Kidney glomerular epithelial cell (primary cell): ENCODE measurements at places on chromosomes 12 and 14.

DNA sequence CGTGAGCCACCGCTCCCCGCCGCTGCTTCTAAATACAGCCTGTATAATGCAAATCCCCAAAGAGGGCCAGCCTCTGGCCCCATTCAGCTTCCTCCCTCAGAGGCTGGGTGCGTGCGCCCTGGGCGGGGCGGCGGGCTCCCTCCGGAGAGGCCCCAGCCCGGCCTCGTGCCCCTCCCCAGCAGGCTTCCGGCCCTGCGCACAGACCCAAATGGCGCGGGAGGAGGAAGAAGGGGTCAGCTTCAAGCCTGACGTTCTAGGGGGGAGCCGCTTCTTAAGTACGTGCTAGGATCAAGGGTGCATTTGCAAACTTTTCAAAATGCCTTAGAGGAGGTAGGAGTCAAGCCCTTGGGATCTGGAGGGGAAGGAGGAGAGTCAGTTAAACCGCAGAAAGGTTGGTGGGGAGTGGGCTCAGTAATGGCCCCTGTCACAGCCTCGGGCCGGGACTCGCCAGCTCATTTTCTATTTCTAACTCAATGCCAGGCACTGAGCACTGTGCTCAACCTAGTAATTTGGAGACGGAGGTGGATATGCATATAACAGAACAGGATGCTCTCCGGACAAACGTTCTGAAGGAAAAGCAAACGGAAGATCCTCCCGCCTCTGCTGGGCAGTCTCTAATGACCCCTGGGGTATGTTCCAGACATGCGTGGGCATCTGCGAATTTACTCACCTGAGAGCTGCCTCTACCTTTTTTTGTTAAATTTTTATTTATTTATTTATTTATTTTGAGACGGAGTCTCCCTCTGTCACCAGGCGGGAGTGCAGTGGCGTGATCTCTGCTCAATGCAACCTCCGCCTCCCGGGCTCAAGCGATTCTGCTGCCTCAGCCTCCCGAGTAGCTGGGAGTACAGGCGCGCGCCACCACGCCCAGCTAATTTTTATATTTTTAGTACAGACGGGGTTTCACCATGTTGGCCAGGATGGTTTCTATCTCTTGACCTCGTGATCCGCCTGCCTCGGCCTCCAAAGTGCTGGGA lies 32.3 kb downstream of the NINJ2 start:
- DNase-seq: no peak

GRCh38 chr14:98368221-98368620 lies 903.8 kb downstream of the BCL11B start:
- DNase-seq: no peak

DNA sequence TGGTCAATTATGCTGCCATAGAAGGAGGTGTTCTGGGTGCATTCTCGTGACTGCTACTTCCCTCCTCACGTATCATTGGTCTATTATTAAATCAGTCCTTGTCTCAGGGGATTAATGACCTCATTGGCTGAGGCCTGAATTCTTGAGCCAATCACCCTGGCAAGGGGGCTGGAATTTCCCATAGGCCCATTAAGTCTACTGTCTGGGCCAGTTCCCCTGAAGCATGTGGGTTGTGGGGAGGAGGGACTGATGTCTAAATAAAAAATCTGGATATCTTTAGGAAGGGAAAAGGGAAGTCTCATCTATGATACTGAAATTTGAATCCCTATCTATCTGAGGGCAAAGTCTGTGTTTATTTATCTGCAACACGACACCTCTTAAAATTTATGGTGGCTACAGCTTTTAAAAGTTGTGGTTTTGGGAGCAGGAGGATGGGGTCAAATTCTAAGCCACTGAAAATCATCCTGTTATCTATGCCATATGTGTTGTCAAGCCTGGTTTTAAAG lies 71.9 kb downstream of the DYRK2 start:
- DNase-seq: peak; percentile 13

DNA sequence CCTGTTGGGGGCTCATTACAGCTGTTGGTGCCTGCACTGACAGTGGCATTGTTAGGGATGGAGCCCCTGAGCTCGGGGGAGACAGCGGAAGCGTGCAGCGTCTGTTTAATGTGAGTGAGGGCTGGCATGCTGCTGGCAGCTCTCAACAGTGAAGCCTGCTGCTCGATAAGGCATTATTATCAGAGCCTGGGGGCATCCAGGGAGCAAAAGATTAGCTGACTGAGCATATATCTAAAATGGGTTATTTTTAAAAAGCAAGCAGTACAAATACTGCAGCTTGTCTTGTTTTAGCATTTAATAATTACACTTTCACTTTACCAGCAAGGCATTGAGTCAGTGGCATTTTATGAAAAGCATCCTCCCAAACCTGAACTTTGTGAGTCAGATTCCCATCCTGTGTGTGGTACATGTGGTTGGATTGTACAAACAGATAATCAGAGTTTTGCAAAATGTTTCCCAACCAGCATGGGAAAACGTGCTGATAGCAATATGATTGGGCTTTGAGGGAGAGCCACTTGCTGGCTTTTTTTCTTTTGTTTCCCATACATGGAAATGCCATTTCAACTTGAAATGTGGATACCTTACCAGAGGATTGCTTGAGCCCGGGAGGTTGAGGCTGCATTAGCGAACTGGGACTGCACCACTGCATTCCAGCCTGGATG lies 150.8 kb downstream of the PRKCH start:
- DNase-seq: peak; percentile 97

- no peak for DNase-seq
These were observed 62.0 kb downstream of the WSCD2 start for GRCh38 chr12:108191086-108191485.

DNA sequence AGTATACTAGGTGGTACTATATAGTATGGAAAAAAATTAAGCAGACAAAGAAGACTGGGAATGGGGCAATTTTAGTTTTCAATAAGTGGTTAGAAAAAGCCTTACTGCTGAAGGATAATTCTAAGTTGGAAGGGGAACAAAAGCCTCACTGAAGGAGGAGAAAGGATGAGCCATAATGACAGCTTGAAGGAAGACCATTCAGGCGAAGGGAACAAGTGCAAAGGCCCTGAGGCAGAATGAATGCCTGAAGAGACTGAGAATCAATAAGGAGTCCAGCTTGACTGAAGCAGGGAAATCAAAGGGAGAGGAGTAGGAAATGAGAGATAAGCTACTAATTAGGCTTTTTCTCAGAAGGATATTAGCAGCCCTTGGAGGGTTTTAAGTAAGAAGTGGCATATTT lies 28.5 kb downstream of the PPP1R13B start:
- DNase-seq: no peak

- no peak for DNase-seq
These were observed 201.0 kb downstream of the GXYLT1 start for GRCh38 chr12:41943671-41944070.

- DNase-seq: no peak
These were observed 17.5 kb upstream of the CCDC63 start for GRCh38 chr12:110829308-110829707.

DNA sequence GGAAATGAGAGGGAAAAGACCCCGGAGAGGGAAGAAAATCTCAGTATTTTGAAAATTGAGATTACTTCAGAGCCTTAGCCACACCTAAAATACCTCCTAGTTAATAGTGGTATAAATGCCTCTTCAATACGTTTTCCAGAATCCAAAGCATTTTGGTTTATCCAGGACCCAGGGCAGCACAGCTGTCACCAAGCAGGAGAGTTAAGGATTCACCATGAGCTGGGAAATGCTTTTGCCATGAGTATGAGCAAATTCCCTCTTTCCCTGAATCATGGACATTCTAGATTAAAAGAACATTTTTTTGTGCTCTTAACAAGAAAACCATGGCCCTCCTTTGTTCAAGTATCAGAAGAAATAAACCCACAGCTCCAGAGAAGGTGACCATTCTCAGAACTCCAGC lies 21.8 kb upstream of the RTRAF start:
- no peak for DNase-seq

DNA sequence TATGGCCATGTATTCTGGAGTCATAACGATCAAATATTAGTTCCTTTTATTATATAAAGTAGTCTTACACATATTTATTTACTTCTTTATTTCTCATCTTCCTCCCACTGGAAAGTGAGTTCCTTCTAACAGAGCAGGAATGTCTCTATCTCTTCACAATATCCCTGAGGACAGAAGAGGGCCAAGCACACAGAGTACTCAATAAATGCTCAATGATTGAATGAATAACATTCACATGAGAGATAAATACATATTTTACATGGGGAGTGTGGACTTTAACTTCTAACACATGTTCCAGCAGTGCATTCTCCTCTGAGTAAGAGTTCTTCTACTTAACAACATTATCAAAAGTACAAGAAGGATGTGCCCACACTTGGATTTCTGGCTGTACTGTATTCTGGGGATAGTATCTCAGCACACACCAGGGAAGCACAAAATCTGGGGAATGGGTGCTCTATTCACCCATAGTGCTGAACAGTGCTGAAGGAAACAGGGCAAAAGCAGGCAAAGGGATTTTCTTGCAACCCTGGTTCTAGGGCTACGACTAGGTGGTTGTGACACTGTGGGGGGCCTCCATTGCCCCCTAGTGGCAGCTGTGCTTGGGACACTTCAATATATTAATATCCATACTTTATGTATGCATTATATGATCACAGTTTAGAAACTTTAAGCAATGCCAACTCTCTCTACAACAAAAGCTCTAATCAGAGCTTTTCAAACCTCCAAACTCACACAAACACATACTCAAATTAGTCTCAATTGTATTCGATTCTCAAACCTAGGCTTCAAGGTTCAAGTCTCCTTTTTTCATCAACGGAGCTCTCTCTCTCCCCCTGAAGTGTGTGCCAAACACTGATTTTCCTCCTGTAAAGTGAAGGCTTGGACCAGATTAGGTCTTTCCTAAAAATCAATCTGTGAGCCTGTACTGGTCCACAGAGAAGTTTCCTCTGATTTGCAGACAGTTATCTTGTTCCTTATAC lies 115.5 kb downstream of the SLC2A13 start:
- DNase-seq: peak; percentile 41
